ENCODE measurements at places on chromosomes 2 and 18. TPM values are rescaled to one million over a fixed set of nuclear protein-coding genes. Genes with fewer than 3 reads are reported as not detected.
A peak's percentile ranks its signal among the peaks of the same experiment; 100 is the strongest.

DNA sequence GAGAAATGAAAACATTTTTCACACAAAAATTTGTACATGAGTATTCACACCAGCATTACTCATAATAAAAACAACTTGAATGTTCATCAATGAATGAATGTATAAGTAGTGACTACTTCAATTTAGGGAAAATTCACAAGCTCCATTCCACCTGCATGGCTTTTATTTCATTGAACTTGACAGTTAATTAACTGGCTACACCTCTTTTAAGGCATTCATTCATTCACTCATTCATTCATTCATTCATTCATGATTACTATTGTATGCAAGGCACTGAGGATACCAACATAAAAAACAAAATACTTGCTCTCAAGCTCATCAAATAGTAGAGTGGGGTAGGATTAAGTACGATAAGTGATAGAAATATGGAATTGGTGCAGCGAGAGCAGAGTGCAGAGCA lies 198.3 kb upstream of the DLGAP1 start:
- H3K27ac ChIP-seq: no peak overlapping the region
- no peak overlapping the region for H3K4me3 ChIP-seq
- H3K36me3 ChIP-seq: no peaks in the 10 kb centered on the region
- DNase-seq: no peak
- 0 out of 2 replicates have a peak, but pooled peaks cover 4% of the 10 kb centered on the region for H3K27me3 ChIP-seq
- peaks cover 11% of the 10 kb centered on the region for H3K4me1 ChIP-seq

DNA sequence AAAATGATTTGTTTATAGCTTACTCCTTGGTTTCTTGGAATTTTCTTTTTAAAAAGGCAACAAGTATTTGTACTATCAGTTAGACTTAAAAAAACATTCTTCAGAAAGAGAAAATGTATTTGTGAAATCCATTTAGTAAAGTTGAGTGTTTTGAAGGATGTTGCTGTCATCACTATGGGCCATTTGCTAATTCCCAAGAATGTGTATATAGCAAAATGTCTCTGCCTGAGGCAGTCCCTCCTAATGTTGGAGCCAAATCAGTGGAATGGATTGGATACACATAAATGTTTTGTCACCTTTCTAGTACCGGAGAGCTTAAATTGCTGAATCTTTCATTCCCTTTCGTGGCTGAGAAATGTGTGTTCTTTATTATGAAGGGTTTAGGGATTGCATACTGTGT lies 890.2 kb upstream of the ZEB2 start:
- H3K4me1 ChIP-seq: peaks cover 22% of the 10 kb centered on the region
- H3K27ac ChIP-seq: no peak overlapping the region
- H3K4me3 ChIP-seq: no peak overlapping the region
- DNase-seq: no peak
- no peaks in the 10 kb centered on the region for H3K36me3 ChIP-seq

Gene OBSL1
- total RNA-seq: not detected

Gene OSR1
- total RNA-seq: not detected

Gene SERPINB7
- total RNA-seq: 2.8 TPM

DNA sequence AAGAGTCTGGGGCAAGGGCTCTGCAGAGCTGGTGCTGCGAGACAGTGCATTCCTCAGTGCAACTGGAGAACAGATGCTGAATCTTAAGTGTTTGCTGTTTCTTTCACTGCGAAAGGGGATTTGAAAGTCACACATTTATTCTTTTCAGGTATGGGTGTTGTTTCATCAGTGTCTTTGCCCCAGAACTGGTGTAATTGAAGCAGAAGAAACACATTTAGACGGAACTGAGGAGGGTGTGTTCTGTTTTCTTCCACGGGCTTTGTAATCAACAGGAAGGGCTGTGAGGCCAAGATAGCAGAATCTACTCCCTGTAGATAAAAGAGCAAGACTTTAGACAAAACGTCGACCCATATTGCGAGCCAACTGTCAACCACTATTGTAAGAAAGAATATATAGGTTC lies 151.9 kb downstream of the EPHA4 start:
- H3K27me3 ChIP-seq: no peaks in the 10 kb centered on the region
- no peaks in the 10 kb centered on the region for H3K4me1 ChIP-seq
- DNase-seq: no peak
- no peak overlapping the region for H3K27ac ChIP-seq
- H3K4me3 ChIP-seq: no peak overlapping the region
- H3K36me3 ChIP-seq: no peaks in the 10 kb centered on the region

GRCh38 chr2:205324355-205324754 lies 357.9 kb upstream of the NRP2 start:
- no peaks in the 10 kb centered on the region for H3K36me3 ChIP-seq
- H3K27ac ChIP-seq: no peak overlapping the region
- DNase-seq: peak; percentile 44
- H3K27me3 ChIP-seq: peaks cover 4% of the 10 kb centered on the region
- H3K4me3 ChIP-seq: no peak overlapping the region

- no peak for DNase-seq
- H3K4me1 ChIP-seq: no peaks in the 10 kb centered on the region
- no peaks in the 10 kb centered on the region for H3K27me3 ChIP-seq
- no peaks in the 10 kb centered on the region for H3K36me3 ChIP-seq
- no peak overlapping the region for H3K27ac ChIP-seq
Measured at GRCh38 chr18:23403310-23403709, 49.8 kb upstream of the RIOK3 start.

Gene ACADL
- not detected for total RNA-seq

GRCh38 chr2:238640486-238640885 lies 207.4 kb upstream of the TWIST2 start:
- no peaks in the 10 kb centered on the region for H3K36me3 ChIP-seq
- no peak for DNase-seq
- no peaks in the 10 kb centered on the region for H3K4me1 ChIP-seq
- no peaks in the 10 kb centered on the region for H3K27me3 ChIP-seq
- H3K4me3 ChIP-seq: no peak overlapping the region
- no peak overlapping the region for H3K27ac ChIP-seq

- H3K4me3 ChIP-seq: no peak overlapping the region
- DNase-seq: no peak
- no peak overlapping the region for H3K27ac ChIP-seq
- no peaks in the 10 kb centered on the region for H3K36me3 ChIP-seq
Measured at GRCh38 chr2:217364224-217364623, 504.4 kb upstream of the TNP1 start.

- no peak overlapping the region for H3K27ac ChIP-seq
- no peak overlapping the region for H3K4me3 ChIP-seq
Measured at GRCh38 chr18:47100212-47100831, 50.0 kb downstream of the HDHD2 start.

Gene LYPD6B
- total RNA-seq: 0.43 TPM

Gene GAL3ST2
- not detected for total RNA-seq

Gene MAP4K3
- 11.5 TPM for total RNA-seq

Gene MALL
- not detected for total RNA-seq

Gene FN1
- 0.67 TPM for total RNA-seq

DNA sequence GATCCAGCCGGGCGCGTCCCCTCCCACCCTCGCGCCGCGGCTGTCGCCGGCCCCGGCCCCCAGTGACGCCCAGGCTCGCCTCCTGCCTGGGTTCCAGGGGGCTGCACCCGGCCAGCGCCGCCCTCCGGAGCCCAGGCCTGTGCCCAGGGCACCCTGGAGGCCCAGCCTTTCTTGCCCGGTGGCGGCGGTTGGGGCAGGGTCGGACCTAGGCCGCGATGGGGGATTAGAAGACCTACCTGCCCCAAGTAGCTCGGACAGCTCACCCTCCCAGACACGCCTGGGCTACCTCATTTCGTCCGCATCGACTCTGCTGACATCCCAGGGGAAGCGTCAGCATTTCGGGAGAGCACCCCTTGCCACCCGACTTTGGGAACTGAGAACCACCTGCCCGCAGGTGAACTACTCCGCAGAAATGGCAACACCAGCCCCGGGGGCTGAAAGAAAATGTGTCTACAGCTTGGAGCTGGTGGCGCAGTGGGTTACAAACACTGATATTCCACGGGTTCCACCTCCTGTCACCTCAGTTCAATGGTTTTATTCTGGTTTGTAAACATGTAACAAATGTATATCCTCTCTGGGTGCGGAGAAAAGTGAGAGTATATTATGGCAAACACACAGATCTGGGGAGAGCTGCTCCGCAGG lies 834 bp upstream of the ARL4C start:
- H3K27ac ChIP-seq: no peak overlapping the region
- H3K4me1 ChIP-seq: peaks cover 8% of the 10 kb centered on the region
- no peak for DNase-seq
- H3K36me3 ChIP-seq: no peaks in the 10 kb centered on the region
- no peak overlapping the region for H3K4me3 ChIP-seq
- H3K27me3 ChIP-seq: no peaks in the 10 kb centered on the region

DNA sequence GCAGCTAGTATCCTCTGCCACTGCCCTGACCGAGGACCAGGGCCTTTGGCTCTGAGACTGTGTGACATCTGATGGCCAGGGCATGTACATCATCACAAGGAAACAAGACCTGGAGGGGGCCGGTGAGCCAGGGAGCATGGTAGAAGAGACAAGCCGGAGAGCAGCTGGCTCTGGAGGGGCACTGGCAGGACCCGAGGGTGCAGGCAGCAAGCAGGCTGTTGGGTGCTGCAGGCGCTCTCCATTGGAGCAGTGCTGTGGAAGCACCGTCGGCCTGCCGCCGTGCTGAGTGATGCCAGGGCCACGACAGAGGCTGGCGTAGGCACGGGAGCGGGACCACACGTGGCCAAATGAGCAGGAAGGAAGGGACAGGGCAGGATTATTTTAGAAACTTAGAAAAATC lies 335.2 kb downstream of the GBX2 start:
- H3K4me1 ChIP-seq: no peaks in the 10 kb centered on the region
- no peaks in the 10 kb centered on the region for H3K27me3 ChIP-seq
- no peak overlapping the region for H3K27ac ChIP-seq
- H3K4me3 ChIP-seq: no peak overlapping the region

DNA sequence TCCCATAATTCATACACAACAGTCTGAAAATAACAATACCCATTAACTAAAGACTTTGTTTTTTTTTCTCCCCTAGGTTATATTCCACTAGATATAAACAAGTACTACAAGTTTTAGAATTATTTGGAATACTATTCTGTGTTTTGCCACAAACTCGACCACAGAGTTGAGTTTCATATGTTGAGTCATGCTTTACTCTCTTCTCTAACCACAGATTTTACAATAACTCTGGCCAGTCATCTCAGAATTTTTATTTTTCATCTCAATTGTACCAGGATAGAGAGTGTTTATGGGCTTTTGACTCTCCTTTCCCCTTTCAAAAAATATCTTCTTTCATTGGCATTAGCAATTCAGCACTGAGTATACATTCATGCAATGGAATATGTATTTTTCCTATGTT lies 348.7 kb upstream of the GALNT5 start:
- H3K4me3 ChIP-seq: no peak overlapping the region
- H3K27ac ChIP-seq: no peak overlapping the region
- DNase-seq: no peak
- H3K36me3 ChIP-seq: no peaks in the 10 kb centered on the region
- H3K27me3 ChIP-seq: no peaks in the 10 kb centered on the region

- no peaks in the 10 kb centered on the region for H3K27me3 ChIP-seq
- H3K4me1 ChIP-seq: no peaks in the 10 kb centered on the region
- no peaks in the 10 kb centered on the region for H3K36me3 ChIP-seq
- H3K4me3 ChIP-seq: no peak overlapping the region
Measured at GRCh38 chr18:429030-429429, 71.5 kb downstream of the COLEC12 start.
